ENCODE measurements at places on chromosomes 7 and 10.
A peak's percentile ranks its signal among the peaks of the same experiment; 100 is the strongest.

GRCh38 chr10:6406220-6407033 lies 173.6 kb downstream of the PRKCQ start:
- peak; percentile 32 for DNase-seq

DNA sequence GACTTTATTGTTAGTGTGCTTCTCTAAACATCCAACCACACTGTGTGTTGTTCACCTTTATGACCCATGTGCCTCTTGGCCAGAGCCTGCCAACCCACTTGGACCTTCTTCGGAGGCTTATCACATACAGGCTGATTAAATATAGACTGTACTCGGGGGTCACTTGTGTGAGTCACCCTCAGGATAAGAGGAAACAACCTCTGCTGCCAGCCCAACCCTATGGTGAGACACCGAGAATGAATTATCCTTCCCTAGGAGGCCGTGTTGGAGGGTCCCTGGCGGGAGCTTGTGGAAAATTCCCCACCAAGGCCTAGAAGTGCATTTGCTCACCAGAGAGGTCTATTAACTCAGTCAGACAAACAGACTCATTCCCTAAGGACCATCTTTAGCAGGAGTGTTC lies 63.0 kb downstream of the FAS start:
- no peak for DNase-seq

- DNase-seq, result no peak
Observed at GRCh38 chr7:20696002-20696605, 80.6 kb downstream of the ABCB5 start.

DNA sequence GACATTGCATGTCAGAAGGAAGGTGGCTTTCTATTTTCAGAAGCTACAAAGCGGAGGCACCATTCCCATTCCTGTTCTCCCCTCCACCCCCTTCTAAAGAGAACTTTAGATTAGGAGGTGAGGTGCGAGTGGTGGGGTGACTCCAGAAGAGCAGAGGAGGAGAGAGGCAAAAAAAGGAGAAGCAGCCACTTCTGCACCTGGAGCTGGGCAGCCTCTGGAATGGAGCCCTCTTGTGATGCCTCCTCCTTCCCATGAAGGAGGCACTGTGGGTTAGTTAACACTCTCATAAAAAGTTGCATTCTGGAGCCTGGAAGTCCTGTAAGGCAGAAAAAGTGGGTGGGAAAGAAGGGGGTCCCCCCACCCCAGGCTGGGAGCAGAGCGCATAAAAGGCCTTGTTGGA lies 4.8 kb downstream of the PTF1A start:
- no peak for DNase-seq

GRCh38 chr7:78769481-78770101 lies 683.9 kb downstream of the MAGI2 start:
- no peak for DNase-seq
